ENCODE measurements at places on chromosomes 3 and 15. TPM values are rescaled to one million over a fixed set of nuclear protein-coding genes. Genes with fewer than 3 reads are reported as not detected.

Gene RTP3
- polyA plus RNA-seq: not detected

Gene BUB1B
- not detected for polyA plus RNA-seq

Gene PARP6
- 63.7 TPM for polyA plus RNA-seq

Gene RAF1
- polyA plus RNA-seq: 36.4 TPM

Gene RPS17
- 4,473 TPM for polyA plus RNA-seq

Gene SEMA6D
- 2.8 TPM for polyA plus RNA-seq

Gene KIF15
- 0.16 TPM for polyA plus RNA-seq

Gene RPP25
- 5.0 TPM for polyA plus RNA-seq

All from adipose tissue (tissue), 3 donors.